ENCODE measurements at places on chromosomes 7 and 10.

DNA sequence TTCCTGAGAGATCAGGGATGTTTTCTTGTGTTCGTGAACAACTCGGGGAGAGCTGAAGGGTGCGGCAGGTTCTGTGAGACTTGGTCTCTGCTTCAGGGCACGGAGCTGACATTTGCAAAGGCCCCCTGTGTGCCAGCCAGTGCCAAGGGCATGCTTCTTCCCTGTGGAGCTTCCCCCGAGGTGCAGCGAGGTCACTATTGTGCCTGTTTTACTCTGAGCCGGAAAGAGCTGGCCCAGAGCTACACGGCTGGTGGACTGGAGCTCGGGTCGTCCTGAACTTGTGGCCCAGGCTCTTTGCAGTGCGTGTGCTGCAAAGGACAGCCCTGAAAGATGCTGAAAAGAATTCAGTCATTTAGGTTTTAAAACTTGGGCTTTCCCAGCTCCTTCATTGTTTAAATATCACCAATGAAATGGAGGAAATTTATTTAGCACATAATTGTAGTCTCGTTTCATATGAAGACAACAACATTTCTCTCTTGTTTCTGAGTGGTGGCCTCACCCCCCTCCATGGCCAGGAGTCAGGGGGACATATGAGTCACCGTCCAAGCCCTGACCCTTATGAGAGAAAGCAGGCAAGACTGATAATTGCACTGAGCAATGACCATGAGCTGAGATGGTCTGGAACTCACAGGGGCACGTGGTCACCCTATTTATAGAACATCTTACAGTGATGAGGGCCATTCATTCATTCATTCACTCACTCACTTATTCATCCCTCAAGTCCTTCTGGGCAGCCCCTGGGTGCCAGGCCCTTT lies 102.6 kb downstream of the PTPRE start:
- DNase-seq: no peak

GRCh38 chr10:27223964-27224363 lies 16.6 kb downstream of the ACBD5 start:
- no peak for DNase-seq

DNA sequence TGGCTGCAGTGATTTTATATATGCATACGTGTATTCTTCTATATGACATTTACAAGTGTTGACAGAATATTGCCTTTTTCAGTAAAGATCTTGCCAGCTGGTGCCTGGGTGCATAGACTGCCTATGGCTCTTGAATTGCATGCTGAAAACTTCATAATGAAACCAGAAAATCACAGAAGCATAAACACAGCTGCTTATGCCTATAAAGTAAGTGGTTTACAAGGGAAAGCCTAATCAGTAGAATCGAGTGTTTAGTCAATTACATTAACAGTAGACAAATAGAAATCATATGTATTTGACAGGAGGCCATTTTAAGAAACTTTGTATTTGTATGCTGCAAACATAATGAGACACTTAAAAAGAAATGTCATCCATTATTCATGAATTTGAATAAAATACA lies 82.5 kb downstream of the TMEM168 start:
- no peak for DNase-seq

DNA sequence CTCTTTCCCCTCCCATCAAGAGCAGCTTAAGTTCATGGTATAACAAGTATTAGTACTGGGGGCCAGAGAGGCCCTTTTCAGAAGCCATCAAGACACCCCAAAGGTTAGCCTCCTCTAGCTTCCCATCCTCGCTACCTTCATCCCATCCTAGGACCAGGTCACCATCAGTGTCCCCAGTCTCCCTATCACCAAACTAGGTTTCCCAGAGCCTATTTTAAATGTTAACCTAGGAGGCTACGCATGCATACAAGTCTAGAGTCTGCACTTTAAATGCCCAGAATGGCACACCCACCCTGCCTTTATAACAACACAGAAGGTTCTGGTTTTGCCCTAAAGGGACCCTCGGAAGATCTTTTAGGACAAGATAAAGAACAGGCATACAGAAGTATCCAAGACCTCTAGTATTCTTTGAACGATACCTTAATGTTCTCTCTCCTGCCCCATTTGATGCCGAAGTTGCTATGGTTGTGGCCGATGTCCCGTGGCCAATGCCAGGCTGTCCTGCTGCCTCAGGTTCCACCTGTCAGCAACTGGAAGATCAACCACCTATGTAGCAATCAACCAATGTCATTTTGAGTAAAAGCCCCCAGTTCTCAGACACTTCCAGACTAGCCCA lies 2.2 kb downstream of the GPRIN2 start:
- DNase-seq: no peak

GRCh38 chr10:84156009-84156408 lies 16.7 kb downstream of the GHITM start:
- DNase-seq: no peak

DNA sequence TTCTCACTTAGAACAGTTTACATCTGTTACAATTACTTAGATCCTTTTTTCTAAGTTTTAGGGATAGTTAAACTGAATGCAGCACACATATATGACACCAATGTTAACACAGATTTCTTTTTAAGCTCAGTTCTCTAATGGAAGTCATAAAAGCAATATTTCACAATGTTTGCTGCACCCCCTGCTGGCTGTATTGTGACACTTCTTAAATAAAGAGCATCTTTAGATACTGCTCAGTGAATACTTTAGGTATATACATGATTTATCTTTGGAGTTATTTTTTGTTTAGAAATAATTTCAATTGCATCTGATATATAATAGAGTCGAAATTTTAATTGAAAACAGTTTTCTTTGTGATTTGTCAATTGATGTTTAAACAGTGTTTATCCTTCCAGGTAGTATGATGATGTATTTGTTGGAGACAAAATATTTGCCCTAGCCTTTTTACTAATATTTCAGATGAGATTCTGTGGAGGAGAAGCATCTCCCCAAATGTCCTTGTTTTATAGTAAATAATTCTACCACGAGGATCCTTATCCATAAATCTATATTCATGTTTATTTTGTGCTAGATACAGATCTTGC lies 174.4 kb downstream of the ST7 start:
- DNase-seq: peak; percentile 61

DNA sequence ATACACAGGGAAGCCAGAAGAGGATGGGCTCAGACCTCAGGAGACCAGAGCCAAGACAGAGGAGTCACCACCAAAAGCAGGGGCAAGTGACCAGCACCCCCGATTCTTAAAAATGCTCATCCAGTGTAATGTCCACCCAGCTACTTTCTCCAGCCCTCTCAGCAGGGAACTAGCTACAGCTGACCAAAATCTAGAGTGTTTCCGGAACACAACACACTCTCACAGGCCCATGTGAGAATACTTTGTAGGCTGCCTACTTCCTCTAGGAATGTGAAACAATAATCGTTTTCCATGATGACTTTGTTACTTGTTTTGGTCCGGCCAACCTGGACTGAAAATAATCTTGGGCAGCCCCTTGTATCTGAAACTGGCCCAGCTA lies 14.5 kb downstream of the PSAP start:
- no peak for DNase-seq

- DNase-seq: no peak
Observed at GRCh38 chr7:82105463-82105862, 335.6 kb upstream of the HGF start.

- DNase-seq: no peak
Observed at GRCh38 chr7:21412410-21412851, 15.5 kb upstream of the SP4 start.

DNA sequence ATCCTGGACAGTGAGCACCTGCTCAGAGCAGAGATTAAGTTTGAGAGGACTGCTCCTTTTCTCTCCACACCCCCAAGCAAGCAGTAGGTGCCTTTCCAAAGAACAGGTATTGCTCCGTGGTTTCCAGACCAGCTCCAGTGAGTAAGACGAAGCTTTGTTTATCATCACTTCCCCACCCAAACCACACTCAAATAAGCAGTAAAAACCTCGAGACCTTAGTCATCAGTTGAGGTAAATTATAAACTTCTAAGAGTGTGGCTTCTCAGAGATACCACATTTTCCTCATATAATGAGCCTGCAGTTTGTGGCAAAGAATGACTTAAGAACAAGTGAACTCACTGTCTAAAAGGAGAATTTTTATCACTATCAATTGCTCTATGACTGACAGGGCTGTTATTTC lies 50.0 kb upstream of the GRB10 start:
- DNase-seq: no peak

DNA sequence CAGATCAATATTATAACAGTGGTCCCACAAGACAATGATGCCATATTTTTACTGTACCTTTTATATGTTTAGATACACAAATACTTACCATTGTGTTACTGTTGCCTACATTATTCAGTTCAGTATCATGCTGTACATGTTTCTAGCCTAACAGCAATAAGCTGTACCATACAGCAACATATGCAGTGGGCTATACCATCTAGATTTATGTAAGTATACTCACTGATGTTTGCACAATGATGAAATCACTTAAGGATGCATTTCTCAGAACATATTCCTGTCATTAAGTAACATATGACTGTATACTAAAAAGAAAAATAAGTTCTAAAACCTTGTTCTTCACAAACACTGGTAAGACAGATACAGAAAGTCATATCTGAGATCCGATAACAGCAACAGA lies 468.6 kb upstream of the SEMA3A start:
- no peak for DNase-seq

DNA sequence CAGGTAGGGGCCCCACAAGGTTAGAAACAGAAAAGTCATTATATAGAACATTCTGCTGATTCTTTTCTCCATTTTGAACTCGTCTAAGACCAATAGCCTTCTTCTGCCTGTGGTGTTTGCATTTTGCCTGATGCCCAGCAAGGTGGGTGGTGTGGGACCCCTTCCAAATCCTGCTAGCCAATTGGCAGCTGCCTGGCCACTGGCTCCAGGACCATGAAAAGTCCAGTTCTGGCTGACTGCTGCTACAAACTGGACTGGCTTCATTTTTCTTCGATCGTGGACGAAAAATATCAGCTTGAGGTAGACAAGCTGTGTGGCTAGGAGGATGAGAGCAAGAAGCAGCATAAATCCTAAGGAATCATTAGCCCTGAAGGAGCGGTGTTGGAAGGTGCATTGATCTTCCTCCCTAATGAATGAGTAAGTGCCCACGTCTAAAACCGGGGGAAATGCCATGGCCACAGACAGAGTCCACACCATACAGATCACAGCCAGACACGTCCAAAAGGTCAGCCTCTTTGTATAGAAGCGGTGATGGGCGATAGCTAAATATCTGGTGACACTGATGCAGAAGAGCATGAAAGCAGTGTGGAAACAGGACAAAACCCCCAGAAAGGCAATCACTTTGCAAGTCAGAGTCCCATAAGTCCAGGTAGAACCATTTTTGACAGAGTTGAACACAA lies 2.7 kb downstream of the GPR85 start:
- DNase-seq: no peak

- no peak for DNase-seq
Observed at GRCh38 chr10:97547962-97548361, 24.6 kb upstream of the ANKRD2 start.

DNA sequence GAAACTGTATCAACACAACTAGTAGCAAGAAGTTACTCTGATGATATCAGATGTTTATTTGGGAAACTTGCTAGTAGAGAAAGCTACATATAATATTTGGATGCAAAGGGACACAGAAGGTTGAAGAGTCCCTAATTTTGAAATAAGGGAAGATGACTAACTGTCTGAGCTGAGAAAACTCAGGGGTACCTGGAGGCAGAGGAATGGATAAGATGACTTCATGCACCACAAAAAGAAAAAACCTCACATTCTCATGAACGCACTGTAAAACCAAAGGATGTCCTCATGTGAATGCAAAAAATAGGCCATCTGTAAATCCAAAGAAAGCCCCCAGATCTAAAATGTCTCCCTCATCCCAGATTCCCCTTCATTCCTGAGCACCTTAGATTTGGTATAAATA lies 29.3 kb downstream of the PRSS2 start:
- DNase-seq: no peak

GRCh38 chr10:8035006-8035640 lies 19.4 kb upstream of the GATA3 start:
- DNase-seq: peak; percentile 66

Measured in activated CD8-positive, alpha-beta memory T cell treated with anti-CD3 and anti-CD28 coated beads for 24 hours (primary cell).